ENCODE measurements at places on chromosomes 3 and 15.
A peak's percentile ranks its signal among the peaks of the same experiment; 100 is the strongest.

GRCh38 chr15:25514522-25514921 lies 75.7 kb upstream of the UBE3A start:
- DNase-seq, result no peak

DNA sequence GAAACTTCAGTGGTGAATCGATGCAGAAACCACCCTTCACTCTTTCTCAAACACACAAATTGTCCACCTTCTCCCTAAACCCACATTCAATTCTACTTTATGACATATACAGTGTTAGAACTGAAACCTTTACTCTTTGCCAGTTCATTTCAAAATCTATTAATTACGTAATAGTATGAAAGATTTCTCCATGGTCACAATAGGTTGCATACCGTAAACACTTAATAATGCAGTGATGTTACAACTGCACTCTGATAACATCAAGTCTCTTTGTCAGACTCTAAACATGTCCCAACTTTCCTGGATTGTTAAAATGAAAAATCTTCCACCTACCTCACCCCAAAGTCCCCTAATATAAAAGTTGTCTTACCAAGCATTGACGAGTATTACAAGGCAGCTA lies 111.8 kb upstream of the PROK2 start:
- DNase-seq, result no peak

- DNase-seq, result no peak
Observed at GRCh38 chr3:128485282-128486204, 7.5 kb downstream of the GATA2 start.

GRCh38 chr15:85543741-85544155 lies 163.3 kb downstream of the AKAP13 start:
- peak; percentile 60 for DNase-seq

DNA sequence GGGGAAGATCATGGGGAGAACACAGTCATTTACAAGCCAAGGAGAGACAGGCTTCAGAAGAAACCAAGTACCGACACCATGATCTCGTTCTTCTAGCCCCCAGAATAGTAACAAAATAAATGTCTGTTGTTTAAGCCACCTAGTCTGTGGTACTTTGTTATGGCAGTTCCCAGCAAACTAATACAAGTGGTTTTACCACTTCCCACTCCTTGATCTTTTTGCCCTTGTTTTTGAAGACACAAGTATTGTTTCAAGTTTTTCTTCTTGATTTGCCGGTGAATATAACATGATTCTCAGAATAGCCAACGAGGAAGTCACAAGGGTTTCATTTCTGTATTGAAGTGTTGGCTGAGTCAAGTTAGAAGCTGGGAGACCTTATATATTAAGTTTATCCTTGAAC lies 220.3 kb downstream of the SOX2 start:
- DNase-seq, result no peak
